ENCODE measurements at places on chromosomes 6 and 20.

- no peak for DNase-seq
These were observed 134.4 kb upstream of the ASCC3 start for GRCh38 chr6:101015541-101015940.

GRCh38 chr6:113009682-113010081, 662.6 kb downstream of the RFPL4B start:
- DNase-seq = no peak

DNA sequence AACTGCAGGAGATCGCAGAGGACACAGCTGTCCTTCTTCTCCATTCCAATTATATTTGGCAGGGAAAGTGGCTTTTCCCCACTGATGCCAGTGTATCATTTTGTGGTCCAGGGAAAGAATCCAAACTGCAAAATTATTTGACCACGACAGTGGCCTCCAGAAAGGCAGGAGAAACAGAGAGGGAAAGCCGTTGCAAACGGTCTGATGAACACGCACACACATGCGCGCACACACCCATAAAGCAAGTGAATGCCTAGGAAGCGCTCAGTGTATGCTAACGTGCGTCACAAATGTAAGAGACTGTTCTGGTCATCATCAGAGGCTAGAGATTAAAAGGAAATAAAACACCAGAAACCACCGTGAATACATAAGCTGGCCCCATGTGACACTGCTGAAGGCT, 54.0 kb downstream of the NPEPL1 start:
- DNase-seq = peak; percentile 63

GRCh38 chr6:33248643-33248931, 23.1 kb downstream of the VPS52 start:
- no peak for DNase-seq

DNA sequence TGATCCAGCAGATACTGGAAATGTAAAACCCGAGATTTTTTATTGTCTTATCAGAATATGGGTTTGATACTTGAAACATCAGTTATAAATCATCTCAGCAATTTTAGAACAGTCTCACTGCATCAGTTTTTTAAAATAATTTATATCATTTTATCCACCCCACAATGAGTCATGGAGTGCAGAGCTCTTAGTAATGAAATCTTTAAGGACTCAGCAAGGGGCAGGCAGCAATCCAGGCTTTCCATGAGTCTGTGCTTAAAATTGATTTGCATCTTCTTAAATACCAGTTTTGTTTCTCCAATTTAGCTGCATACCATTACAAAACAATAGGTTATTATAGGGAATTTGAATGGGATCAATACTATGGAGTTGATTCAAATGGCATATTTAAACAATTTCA, 832.3 kb downstream of the C6orf118 start:
- DNase-seq = no peak

DNA sequence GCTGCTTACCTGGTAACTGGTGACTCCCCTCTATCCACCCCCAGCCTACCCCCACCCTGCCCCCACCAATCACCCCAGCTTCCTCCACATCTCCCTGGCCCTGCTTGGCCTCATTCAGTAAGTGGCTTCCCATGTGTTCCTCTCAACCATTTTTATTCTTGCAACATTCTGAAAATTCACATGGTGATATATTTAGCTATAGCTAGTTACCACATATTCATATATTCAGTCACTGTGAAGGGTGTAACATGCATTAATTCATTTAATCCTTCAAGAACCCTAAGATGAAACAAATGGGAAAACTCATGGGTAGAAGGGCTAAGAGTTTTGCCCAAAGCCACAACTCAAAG, 95.4 kb upstream of the CEP85L start:
- no peak for DNase-seq

DNA sequence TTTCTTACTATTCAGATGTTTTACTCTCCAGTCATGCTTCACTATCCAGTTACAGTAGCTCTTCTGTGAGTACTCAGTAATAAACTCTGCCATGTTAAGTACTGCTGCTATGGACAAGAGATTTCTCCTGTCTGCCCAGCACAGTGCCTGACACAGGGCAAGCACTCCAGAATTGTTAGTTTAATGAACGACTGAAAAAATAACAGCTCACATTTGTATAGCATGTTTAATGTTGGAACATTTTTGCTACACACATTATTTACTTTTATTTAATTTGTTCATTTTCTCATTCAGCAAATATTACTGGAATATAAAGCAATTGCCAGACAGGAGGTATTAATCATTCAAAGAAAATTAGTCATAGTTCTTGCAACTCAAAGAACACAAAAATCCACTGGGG, 142.6 kb upstream of the HMGN3 start:
- no peak for DNase-seq
